Activated naive CD8-positive, alpha-beta T cell treated with anti-CD3 and anti-CD28 coated beads, Interleukin-2, amount 50 U/mL, for 16 hours (primary cell): ENCODE measurements at places on chromosomes 3 and 15.

GRCh38 chr3:133944641-133945380 lies 49.1 kb upstream of the RAB6B start:
- DNase-seq = no peak

GRCh38 chr3:117398141-117398899 lies 688.7 kb downstream of the TUSC7 start:
- no peak for DNase-seq

DNA sequence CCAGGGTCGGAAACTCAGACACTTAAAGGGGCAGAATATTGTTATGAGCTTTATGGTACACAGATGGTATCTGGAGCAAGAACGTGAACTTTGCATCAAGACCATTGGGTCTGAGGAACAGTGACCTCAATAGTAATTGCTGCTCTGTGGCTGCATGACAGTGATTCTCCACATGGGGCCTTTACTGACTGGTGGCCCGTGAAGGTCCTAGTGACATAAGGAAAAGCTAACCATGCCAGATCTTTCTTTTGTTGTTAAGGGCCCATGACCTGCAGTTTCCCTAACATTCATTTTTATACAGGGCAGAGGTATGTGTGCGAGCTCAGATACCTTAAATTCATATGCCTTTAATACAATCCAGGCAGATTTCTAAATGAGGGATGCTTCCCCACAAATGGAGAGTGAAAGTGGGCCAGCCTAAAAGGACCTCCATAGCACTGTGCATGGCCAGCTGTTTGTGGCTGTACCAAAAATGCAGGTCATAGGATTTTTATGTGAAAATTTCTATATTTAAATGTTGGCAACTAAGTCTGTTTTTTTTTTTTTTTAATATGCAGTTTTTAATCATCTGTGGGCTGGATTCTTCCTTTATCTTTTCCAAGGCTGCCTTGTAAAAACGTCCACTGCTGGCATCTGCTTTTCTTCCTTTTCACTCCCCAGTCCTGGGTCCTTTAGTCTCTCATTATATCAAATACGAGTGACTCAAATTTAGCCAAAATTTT lies 188.0 kb upstream of the IL12A start:
- DNase-seq = no peak

- no peak for DNase-seq
These were observed 46.2 kb downstream of the NR1D2 start for GRCh38 chr3:23991306-23991682.
